ENCODE measurements at places on chromosomes 3 and 15.

- no peak for DNase-seq
These were observed 93.5 kb downstream of the FLNB start for GRCh38 chr3:58101499-58102389.

GRCh38 chr3:9064251-9064650 is 101.0 kb upstream of the RAD18 start:
- DNase-seq = no peak

GRCh38 chr15:71364117-71364584 is 248.9 kb downstream of the THSD4 start:
- DNase-seq = no peak

DNA sequence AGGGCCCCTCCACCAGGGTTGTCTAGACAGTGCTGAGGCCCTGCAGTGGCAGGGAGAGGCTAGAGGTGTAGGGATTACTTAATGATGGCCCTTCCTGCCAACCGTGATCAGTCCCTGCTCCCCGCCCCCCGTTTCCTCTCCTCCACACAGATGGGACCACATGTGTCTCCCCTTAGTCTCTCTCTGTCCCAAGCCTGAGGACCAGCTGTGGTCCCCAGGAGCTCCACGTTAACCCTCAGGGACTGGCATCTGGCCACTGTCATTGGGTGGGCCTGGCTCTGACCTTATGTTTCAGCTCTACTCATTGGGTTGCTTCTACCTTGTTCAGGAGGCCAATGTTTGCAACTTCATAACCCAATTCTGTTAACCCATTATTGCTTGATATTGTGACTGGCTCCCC is 6.0 kb upstream of the ALPK3 start:
- DNase-seq = no peak

DNA sequence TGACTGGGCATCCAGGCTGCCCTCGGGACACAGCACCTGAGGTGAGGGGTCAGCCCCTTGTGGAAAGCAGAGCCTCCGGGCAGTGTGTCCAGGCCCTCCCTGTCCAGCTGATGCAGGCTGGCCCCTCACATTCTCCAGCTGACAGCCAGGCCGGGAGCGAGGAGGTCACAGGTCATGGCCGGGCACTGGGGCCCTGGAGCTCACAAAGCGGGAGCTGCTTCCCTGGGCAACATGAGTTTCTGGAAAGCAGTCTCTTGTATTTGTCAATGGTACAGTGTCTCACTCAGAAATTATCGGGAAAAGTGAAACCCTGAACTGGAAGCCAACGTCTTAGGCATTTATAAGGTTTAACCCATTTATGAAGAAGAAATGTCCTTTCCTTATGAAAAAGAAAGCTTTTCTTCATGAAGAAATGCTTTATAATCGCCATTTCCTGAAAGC is 118.5 kb downstream of the OPA1 start:
- DNase-seq = no peak

DNA sequence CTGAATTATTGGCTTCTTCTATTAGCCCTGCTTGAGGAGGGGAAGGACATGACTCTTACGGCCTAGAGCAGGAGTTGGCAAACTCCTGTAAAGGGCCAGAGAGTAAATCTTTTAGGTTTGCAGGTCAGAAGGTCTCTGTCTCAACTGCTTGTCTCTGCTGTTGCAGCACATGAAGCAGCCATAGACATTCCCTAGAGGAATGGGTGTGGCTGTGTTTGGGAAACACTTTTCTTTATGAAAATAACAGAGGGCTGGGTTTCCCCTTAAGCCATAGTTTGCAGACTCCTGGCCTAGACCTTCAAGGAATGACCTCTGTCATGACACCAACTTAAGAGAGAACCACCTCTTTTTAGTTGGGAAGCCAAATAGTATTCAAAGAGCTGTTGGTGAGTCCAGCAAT is 10.3 kb downstream of the TRAK1 start:
- DNase-seq = no peak

DNA sequence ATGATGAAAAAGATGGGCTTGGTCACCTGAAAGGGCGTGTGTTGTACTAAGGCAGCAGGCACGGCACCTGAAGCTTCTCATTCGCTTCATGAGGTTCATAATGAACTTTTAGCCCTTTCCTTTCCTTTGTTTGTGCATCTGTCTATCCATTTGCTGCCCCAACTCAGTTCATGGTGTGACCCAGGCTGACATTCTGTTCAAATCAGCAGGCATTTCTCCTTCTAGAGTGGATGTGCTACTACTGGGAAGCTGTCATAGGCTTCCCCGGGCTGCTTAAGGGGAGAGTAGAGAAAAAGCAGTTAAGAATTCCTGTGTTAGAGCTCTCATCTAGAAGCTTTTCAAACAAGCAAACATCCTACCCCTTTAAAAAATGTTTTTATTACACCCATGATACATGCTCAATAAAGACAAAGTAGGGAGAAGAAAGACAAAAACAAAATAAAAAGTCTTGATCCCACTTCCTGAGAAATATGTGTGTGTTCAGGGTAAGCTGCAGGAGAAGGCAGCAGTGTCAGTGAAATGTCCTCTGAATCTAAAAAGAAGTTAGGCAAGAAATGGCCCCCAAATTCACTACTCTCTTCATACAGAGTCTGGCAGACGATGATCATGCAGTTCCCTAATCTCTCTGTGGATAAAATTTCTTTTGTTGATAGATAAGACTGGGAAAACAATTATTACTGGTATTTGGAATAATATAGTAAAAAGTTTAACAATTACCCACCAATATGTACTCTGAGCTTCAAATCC is 136.9 kb upstream of the PFN2 start:
- DNase-seq = no peak

- DNase-seq = no peak
These were observed 8.0 kb downstream of the AMIGO3 start for GRCh38 chr3:49711489-49711888.
